ENCODE measurements at places on chromosomes 5 and 9. TPM values are rescaled to one million over a fixed set of nuclear protein-coding genes. Genes with fewer than 3 reads are reported as not detected.

- H3K4me3 ChIP-seq = no peak overlapping the region
- H3K36me3 ChIP-seq = no peaks in the 10 kb centered on the region
- no peak for DNase-seq
- peaks cover 39% of the 10 kb centered on the region for H3K27me3 ChIP-seq
- H3K4me1 ChIP-seq = no peaks in the 10 kb centered on the region
Measured at GRCh38 chr5:1152771-1153282, 41.0 kb upstream of the SLC12A7 start.

- H3K27me3 ChIP-seq = no peaks in the 10 kb centered on the region
- H3K4me1 ChIP-seq = peaks cover 3% of the 10 kb centered on the region
- H3K36me3 ChIP-seq = no peaks in the 10 kb centered on the region
- no peak overlapping the region for H3K4me3 ChIP-seq
- no peak overlapping the region for H3K27ac ChIP-seq
Measured at GRCh38 chr9:77892171-77892570, 139.4 kb downstream of the GNAQ start.

DNA sequence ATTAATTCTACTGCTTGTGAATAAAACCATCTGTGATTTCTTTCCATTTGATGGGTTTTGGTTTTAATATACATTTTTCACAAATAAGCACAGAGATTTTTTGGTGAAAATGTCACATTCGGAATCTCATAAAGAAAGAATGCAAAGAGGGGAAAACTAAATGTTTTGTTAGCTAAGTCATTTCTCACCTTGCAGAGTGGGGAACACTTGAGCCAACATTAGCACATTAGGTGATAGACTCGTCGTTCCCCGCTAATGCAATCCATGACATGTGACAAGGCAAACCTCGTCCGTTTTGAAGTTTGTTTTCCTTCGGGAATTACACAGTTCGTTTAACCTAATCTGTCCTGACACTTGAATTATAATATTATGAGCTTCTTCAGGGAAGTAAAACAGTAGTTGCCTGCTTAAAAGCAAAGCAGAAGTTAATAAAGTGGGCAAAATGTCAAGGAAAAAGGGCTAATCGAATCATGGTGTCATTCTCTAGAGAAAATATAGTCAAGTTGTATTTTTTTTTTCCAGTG, 95.8 kb upstream of the LMX1B start:
- DNase-seq = no peak
- peaks cover 59% of the 10 kb centered on the region for H3K27me3 ChIP-seq
- no peak overlapping the region for H3K4me3 ChIP-seq
- H3K27ac ChIP-seq = no peak overlapping the region
- no peaks in the 10 kb centered on the region for H3K4me1 ChIP-seq
- no peaks in the 10 kb centered on the region for H3K36me3 ChIP-seq

- no peak overlapping the region for H3K27ac ChIP-seq
- H3K27me3 ChIP-seq = no peaks in the 10 kb centered on the region
- peaks cover 7% of the 10 kb centered on the region for H3K36me3 ChIP-seq
- no peaks in the 10 kb centered on the region for H3K4me1 ChIP-seq
- no peak for DNase-seq
Measured at GRCh38 chr9:97895695-97896332, 26.5 kb downstream of the TRMO start.

- no peak for DNase-seq
- H3K27ac ChIP-seq = no peak overlapping the region
- no peak overlapping the region for H3K4me3 ChIP-seq
- H3K36me3 ChIP-seq = no peaks in the 10 kb centered on the region
Measured at GRCh38 chr5:82982846-82983245, 94.3 kb downstream of the TMEM167A start.

GRCh38 chr5:75235711-75236110, 967 bp downstream of the ANKRD31 start:
- H3K27ac ChIP-seq = peak overlapping the region; percentile 77
- no peaks in the 10 kb centered on the region for H3K36me3 ChIP-seq
- H3K4me1 ChIP-seq = peaks cover 11% of the 10 kb centered on the region
- no peak for DNase-seq

GRCh38 chr5:33309536-33310345, 131.0 kb upstream of the TARS1 start:
- no peaks in the 10 kb centered on the region for H3K36me3 ChIP-seq
- H3K27me3 ChIP-seq = no peaks in the 10 kb centered on the region
- no peak for DNase-seq
- H3K4me1 ChIP-seq = no peaks in the 10 kb centered on the region

STKLD1 gene
- polyA plus RNA-seq = 1.5 TPM

OTULINL gene
- polyA plus RNA-seq = 9.1 TPM
